Stimulated activated CD8-positive, alpha-beta memory T cell treated with anti-CD3 and anti-CD28 coated beads, Interleukin-15, amount 100 ng/mL, for 48 hours (primary cell): ENCODE measurements at places on chromosomes 5 and 9.

- DNase-seq, result no peak
Observed at GRCh38 chr5:109161914-109162683, 247.7 kb downstream of the PJA2 start.

DNA sequence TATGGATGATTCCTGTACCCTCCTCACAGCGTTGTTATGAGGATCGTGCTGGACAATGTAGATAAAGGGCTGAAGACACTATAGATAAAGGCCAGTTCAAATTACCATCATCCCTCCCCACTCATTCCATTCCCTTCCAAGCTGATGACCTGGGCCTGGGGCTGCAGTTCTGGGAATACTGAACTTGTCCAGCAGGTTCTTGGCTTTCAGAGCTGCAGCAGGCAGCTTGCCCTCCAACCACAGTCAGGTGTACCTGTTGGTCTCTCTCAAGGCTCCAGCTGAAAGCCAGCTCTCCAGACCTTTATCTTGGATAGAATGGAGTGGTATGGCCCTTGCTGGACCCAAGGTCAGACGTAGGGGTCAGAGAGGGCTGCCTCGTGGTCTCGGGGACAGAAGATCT lies 92.5 kb downstream of the PCDH1 start:
- DNase-seq, result no peak

- DNase-seq, result no peak
Observed at GRCh38 chr5:177495243-177496060, 2.0 kb downstream of the PDLIM7 start.

DNA sequence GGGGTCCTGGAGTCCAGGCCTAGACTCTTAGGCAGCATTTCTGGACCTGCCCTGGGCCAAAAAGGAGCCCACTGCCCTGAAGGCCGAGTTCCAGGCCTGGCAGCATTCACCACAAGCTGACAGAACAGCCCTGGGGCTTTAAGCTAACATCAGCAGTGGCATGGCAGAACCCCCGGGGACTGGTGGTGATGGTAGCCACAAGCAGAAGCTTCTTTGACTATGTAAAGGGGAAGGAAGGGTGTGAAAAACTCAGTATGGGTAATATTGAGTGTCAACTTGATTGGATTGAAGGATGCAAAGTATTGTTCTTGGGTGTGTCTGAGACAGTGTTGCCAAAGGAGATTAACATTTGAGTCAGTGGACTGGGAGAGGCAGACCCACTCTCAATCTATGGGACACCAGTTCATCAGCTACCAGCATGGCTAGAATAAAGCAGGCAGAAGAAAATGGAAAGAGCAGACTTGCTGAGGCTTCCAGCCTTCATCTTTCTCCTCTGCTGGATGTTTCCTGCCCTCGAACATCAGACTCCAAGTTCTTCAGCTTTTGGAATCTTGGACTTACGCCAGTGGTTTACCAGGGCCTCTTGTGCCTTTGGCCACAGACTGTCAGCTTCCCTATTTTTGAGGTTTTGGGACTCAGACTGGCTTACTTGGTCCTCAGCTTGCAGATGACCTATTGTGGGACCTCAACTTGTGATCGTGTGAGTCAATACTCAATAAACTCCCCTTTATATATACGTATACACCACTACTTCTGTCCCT lies 661.0 kb upstream of the C9orf72 start:
- DNase-seq, result no peak

- DNase-seq, result no peak
Observed at GRCh38 chr5:171555160-171555559, 135.7 kb downstream of the FGF18 start.

- DNase-seq, result no peak
Observed at GRCh38 chr5:110884005-110884404, 145.2 kb downstream of the SLC25A46 start.

DNA sequence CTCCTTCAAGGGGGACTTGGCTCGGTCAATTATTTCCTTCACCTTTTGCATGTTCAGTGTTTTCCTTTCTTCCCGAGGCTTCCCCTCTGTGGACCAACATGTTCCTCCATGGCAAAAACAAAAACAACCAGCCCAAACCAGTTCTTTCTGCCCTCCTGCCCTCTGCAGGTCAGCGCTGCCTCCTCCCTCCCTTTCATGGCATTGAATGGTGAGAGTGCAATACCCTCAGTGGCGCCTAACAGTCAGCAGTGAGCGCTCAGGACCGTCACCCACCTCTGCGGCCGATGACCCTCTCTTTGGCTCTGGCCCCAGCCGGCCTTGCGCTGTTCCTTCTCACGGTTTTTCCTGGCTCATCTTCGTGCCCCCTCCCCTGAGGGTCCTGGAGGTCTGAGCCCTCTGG lies 34.4 kb upstream of the GNE start:
- no peak for DNase-seq

GRCh38 chr5:9046756-9047481 lies 499.0 kb downstream of the SEMA5A start:
- DNase-seq, result no peak

DNA sequence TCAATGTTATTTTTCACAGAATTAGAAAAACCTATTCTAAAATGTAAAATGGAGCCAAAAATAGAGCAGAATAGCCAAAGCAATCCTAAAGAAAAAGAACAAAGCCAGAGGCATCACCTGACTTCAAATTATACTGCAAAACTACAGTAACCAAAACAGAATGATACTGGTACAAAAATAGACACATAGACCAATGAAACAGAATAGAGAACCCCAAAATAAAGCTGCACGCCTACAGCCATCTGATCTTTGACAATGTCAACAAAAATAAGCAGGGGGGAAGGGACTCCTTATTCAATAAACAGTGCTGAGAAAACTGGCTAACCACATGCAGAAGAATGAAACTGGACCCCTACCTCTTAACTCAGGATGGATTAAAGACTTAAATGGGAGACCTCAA lies 65.8 kb upstream of the PDE4D start:
- DNase-seq, result no peak

DNA sequence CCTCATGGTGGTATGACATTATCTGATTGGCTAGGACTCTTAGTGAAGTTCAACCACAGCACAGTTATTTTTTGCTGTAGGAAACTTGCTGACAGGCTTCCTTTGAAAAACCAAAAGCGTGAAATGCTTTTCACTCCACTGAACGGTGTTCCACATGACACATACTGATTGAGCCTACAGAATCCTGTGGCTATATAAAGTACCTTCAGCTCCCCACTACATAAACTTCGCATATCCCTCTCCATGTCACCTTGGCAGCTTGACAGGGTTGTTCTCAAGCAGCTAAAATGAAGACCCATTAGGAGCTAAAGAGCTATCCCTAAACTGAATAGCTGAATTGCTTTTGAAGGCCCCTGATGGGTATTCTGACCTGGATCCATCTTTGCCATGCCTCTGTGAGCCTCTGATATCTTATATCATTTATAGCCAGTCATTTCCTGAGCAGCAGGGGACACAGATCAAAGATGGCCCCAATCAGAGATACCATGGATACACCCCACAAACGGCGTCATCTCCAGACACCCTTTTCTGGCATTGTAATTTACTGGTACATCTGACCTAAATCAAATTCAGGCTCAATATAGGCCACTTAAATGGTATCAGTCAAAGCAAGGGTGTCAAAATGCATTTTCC lies 91.5 kb downstream of the APBA1 start:
- DNase-seq, result no peak

- DNase-seq, result no peak
Observed at GRCh38 chr9:114375386-114376175, 12.2 kb downstream of the AKNA start.

DNA sequence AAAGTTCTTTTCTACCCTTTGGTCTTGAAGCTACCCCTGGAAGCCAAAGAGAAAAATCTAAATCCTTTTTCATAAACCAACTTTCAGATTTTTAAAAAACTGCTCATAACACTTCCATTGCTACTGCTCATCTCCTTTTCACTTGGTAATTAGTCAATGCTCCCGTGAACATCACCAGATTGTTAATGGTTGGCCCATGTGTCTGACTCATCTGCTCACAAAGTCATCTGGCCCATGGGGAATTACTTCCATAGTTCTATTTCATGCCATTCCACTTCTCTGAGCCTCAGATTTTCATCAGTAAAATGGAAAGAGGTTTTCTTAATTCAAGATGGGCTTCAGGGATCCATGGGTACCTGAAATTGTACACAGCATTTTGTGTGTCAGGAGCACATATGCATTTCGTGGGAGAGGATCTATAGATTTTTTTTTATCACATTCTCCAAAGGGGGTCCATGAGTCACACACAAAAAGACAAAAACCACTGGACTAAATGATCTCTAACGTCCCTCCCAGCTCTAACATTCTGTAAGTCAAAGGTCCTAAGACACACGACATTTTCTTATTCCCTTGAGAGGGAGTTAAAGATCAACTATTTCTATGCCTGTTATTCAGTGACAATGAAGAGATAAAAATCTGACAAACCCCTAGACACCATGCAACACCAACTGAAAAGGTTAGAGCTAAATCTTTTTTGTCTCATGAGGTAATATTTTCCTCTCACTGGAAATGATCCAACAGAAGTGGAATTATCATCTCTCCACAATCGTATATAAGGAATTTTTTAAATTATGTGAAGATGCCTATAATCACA lies 75.4 kb downstream of the TEX10 start:
- no peak for DNase-seq

DNA sequence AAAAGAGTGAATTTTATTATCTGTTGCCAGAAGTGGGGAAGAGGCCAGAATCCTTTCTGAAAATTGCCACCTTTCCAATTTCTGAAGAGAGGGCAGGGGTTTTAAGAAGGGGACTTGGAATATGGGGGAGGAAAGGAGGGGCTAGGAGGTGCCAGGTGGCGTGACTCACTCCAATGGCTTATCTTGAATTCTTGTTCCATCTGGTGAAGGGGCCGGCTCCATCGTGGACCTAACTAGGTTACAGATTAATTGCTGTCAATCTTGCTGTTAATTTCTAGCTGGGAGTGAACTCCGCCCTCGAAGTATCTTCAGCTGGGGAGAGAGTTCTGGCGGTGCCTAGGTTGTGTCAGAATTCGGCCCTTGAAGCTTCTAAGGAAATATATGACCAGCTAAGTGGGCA lies 138.7 kb downstream of the YTHDC2 start:
- no peak for DNase-seq

DNA sequence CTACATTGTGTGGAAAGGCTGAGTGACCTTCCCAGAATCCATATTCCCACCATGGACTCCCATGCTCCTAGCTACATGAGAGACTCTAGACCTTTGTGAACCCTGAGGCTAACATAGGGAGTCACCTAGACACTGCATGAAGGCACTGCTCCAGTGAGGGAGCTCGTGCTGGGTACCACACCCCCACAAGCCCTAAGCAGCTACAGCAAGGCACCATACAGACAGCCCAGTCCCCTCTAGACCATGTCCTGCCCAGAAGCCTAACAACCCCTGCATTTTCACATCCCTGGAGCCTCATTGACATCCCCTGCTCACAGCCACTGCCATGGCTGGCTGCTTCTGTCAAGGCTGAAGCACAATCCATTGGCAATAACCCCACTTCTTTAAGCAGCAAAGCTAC lies 176.5 kb upstream of the CTNND2 start:
- DNase-seq, result no peak

DNA sequence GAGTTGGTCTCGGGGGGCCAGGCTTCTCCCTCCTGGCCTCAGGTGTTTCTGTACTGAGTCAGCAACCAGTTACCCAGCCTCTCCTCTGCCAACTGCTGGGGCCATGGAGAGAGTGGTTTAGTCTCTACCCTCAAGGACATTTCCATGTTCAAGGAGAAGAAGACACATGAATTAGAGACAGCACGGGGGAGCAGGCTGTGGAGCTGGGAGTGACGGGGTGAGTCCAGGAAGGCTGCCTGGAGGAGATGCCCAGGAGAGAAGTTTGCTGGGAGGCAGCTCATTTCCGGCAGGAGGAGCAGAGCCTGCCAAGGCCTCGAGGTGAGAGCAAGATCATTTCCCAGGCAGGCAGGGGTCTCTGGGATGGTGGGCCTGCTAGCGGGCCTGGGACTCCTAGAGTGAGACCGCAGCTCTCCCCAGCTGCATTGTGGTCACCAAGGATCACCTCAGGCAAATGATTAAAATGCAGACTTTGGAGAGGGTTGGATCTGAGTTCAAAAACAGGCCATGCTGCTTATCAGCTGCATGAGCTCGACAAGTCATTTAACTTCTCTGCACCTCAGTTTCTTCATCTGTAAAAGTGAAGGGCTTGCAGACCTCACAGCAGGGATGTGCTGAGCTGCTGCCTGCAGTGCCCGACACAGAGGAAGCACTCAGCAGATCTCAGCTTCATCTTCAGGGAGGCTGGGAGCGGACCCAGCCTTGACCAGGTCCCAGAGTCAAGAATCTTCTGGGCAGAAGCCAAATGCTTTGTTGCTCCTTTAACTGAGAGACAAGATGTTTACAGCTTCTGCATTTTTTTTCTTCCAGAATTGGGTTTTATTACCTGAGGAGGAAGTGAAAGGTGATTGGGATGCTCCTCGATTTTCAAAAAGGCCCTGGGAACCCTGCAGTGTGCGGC lies 35.2 kb downstream of the NEK6 start:
- no peak for DNase-seq

GRCh38 chr9:129402371-129402739 lies 218.5 kb downstream of the C9orf50 start:
- no peak for DNase-seq

- no peak for DNase-seq
Observed at GRCh38 chr5:103452089-103452488, 110.5 kb downstream of the NUDT12 start.

- no peak for DNase-seq
Observed at GRCh38 chr9:77291714-77292113, 114.4 kb downstream of the VPS13A start.

DNA sequence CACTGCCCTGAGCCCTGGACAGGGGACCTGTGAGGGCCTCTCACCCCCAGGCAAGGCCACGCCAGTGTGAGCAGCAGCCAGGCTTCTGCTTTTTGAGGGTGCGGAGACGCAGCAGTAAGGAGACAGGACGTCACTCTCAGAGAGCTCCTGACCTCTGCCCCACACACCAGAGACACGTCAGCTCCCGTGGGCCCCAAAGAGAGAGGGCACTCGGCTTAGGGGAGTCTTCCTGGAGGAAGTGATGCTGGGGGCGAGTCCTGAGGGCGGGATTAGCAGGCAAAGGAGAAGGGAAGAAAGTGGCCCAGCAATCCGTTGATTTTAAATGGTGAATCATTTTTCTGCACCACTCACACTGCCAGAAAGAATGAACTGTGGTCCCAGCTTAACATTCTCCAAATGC lies 24.0 kb upstream of the SLC9A3 start:
- DNase-seq, result no peak

GRCh38 chr9:110021891-110022290 lies 186.1 kb downstream of the C9orf152 start:
- no peak for DNase-seq

DNA sequence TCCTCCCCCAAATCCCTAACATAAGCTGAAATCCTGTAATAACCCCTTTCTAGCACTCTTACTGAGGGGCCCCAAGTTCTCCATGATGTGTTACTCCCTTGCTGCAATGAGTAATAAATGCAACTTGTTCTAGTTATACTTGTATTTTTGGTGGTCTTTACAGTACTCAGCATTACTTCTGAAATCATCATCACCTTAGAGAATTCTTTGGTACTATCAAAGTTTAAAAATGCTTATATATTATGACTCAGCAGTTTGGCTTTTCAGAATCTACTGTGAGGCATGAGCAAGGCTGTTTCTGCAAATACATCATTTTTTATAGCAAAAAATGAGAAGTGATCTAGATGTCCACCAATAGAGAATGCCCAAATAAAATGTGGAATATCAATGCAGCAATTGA lies 20.7 kb upstream of the ROPN1L start:
- DNase-seq, result no peak

GRCh38 chr5:136200761-136201160 lies 7.8 kb upstream of the SMIM32 start:
- DNase-seq, result no peak
